Activated naive CD8-positive, alpha-beta T cell treated with anti-CD3 and anti-CD28 coated beads, Interleukin-2, amount 10 ng/mL, durations not matched to agents 7 days and 5 days (primary cell): ENCODE measurements at places on chromosomes 5 and 9.

- no peak for DNase-seq
These were observed 1.1 kb downstream of the ERCC6L2 start for GRCh38 chr9:95876595-95876994.

DNA sequence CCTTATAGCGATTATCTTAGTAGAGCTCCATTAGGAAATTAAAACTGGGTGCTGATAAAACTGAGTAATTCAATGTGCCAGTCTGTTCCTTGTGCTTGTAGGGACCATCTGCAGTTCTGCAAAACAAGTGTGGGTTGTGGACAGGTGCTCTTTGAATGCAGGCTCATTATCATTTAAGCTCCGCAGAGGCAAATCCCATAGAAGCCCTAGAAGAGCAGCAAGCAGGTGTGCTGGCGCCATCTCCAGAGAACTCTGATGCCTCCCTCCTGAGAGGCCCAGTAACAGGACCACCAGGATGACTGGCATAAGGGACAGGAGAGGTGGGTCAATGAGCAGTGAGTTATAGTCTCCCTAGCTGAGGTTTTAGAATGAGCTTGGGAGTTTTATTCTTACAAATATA, 1342.4 kb upstream of the DMAC1 start:
- no peak for DNase-seq

DNA sequence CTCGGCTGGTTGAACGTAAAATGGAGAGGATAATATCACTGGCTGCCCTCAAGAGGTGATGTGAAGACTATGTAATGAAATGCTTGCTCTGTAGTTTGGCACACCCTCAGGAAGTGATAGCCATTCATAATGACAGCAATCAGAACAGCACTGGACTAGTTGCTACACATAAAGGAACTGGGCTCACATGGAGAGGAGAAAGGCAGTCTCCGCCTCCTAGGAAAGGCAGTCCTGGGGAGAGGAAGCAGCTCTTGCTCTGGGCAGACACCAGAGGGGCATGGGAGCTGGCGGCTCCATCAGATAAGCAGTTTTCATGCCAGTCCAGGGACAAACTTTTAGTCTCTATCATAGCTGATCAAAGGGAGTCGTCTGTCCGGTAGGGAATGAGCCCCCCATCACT, 46.9 kb downstream of the ARHGEF37 start:
- DNase-seq = no peak

DNA sequence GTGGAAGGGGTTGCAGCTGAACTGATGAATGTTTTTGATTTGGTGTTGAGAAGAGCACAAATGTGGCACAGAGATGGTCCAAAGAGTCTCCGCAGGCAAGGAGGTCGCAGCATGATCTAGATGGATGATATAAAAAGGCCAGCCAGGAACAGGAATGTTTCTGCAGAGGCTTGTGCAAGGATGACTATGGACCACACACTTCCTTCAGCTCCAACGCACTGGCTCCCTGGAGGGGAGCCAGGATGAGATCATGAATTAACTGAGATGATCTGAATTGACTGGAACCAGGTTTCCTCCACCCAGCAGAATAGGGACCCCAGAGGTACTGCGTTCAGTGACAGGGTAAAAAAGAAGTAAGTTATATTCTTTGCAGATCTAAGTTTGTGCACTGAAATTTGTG, 89.0 kb downstream of the ARSB start:
- DNase-seq = no peak

GRCh38 chr9:106691627-106692026, 171.3 kb upstream of the ZNF462 start:
- DNase-seq = no peak

DNA sequence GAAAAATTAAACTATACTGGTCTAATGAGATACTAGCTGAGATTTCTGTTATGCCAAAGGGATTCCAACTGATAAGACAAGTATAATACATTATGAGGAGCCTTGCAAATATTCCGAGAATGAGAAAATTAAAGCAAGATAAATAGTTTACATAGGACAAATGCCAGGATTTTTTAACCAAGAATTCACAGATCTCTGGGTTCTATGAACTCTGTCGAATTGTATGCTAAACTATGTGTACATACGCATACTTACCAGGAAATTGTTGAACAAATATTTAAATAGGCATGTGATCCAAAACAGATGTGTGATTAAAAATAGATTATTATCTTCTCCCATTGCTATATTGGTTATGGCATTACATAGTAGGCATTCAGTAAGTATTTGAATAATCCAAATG, 616.6 kb downstream of the GABRG2 start:
- no peak for DNase-seq
